ENCODE measurements at places on chromosomes 12 and 14. TPM values are rescaled to one million over a fixed set of nuclear protein-coding genes. Genes with fewer than 3 reads are reported as not detected.
A peak's percentile ranks its signal among the peaks of the same experiment; 100 is the strongest.

MTA1 gene
- total RNA-seq, result 87.1 TPM

DNA sequence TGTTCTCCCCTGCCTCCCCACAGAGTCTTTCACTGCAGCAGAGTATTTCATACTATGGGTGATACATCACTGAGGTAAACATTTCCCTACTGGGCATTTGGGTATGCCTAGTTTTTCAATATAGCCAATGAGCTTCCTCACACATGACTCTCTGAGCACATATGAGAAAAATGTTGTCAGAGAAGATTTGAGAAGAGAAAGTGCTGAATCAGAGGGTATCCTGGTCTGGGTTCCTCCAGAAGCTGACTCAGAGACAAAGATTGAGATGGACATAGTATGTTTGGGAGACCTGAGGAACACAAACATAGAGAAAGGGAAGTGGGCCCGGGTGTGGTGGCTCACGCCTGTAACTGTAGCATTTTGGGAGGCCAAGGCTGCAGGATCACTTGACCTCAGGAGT is 12.6 kb downstream of the SLC8B1 start:
- DNase-seq, result no peak

DNA sequence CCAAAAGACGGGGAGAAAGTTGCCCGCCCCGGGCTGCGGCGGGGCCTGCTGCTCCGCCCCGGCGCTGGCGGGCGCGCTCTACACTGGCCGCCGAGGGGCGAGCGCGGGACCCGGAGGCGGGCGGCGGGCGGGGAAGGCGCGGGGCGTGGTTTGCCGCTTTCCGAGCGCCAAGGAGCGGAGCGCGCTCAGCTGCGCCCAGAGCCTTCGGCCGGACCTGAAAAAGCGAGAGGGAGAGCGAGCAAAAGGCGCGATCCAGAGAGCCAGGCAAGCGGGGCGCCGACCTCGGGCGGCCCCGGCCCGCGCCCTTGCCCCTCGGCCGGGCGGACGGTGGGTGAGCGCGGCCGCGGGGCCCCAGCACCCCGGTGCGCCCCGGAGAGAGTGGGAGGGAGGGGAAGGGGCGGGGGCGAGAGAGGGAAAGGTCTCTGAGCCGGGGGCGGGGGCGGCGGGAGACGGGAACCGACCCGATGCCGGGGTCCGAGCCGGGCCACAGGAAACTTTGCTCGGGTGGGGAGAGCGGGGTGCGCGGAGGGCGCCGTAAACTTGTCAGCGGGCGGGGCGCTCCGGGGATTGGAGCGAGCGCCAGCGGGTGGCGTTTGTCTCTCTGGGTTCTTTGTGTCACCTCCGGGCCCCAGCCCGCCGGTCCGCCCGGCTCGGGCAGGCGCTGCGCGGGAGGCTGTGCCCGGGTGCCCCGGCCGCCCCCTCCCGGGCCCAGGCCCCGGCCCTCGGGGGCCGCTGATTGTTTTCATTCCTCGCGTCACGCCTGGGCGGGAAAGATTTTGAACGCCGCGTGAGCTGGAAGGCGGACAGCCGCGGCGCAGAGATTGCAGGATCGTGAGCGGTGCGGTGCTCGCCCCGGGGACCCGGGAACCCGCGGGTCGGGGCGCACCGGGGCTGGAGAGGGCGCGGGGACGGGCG is at the start of gene SYNE2:
Gene SYNE2, plus strand, starts transcription at position 188 of the 915 bp plus-strand sequence. CDS start 56,145 bp downstream, outside the sequence.
- peak; percentile 93 for DNase-seq

GRCh38 chr14:76531821-76532318 is 155.9 kb downstream of the ESRRB start:
- DNase-seq, result no peak

DNA sequence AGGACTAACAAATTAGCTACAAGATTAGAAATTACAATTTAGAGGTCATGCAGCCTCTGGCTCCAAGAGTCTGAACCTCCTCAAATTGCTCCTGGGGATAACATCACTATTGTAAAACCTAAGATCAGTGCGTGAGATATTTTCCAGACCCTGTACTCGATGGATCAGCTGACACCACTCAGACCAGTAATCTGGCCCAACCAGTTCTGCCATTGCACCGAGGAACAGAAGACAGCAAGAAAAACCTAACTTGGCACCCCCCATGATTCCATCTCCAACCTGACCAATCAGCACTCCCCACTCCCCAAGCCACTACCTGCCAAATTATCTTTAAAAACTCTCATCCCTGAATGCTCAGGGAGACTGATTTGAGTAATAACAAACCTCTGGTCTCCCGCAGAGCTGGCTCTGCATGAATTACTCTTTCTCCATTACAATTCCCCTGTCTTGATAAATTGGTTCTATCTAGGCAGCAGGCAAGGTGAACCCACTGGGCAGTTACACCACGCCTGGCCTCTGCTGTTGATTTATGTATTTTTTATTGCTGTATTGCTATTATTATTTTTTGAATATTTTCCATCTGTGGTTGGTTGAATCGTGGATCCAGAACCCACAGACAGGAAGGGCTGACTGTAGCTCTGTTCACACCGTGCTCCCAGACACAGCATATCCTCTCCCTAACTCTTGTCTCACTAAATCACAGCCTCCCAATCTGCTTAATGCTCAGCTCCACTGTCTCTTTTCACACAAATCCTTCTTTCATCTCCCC is 9.2 kb downstream of the HEBP1 start:
- no peak for DNase-seq

All from mesenteric fat pad (tissue), 1 donor.